ENCODE measurements at places on chromosomes 6 and 20.

- DNase-seq = no peak
Measured at GRCh38 chr6:56570413-56571359, 72.0 kb downstream of the DST start.

DNA sequence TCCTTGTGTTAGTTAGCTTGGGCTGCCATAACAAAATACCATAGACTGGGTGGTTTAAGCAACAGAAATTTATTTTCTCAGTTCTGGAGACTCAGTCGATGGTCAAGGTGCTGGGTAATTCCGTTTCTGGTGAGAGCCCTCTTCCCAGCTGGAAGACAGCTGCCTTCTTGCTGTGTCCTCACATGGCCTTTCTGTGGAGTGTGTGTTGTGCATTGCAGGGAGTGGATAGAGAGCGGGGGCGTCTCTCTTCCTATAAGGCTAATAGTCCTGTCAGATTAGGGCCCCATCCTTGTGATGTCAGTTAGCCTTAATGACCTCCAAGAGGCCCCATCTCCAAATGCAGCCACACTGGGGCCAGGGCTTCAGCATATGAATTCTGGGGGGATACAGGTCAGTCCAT lies 19.2 kb downstream of the CHMP4B start:
- no peak for DNase-seq

- DNase-seq = no peak
Measured at GRCh38 chr6:143333081-143333480, 117.4 kb downstream of the ADAT2 start.

DNA sequence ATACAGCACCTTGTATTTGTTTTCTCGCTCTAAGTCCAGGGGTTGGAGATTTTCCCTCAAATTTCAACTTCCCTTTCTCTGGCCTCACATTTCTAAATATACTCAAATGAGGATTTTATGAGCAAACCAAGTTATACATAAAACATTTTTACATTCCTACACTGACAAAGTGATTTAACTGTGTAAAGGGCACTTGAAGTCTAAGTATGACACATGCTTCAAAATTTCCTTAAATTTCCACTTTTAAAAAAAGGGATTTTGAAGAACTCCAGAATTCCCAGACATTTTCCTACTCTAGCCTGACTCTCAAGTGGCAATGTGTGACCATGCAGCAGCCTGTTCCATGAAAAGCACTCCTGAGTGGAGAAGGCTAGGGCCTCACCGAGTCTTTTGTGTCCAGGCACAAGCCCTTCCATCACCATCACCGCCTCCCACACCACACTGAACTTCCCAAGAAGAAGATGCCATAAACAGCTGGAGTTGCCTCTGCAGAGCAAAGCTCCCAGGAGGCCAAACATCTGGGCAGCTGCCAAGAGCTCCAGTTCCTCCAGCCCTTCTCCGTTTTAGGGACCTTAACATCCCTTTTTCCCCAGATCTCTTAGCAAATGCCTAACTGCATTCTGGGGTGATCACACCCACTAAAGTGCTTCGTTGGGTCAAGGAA lies 68.9 kb downstream of the NCR2 start:
- DNase-seq = no peak

- DNase-seq = no peak
Measured at GRCh38 chr6:152973916-152974315, 8.9 kb downstream of the FBXO5 start.

DNA sequence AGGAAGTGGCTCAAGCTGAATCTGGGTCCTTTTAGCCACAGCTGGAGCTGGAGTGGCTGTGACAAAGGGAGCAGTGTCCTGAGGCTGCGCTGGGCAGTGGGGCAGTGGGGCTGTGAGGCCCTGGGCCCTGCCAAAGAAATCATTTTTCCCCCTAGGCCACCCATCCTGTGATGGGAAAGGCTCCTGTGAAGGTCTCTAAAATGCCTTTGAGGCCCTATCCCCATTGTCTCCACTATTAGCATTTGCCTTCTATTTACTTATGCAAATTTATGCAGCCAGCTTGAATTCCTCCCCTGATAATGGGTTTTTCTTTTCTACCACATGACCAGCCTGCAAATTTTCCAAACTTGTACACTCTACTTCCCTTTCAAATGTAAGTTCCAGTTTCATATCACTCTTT lies 539.2 kb downstream of the MEI4 start:
- DNase-seq = no peak

GRCh38 chr20:10658051-10658823 lies 15.6 kb downstream of the JAG1 start:
- no peak for DNase-seq

DNA sequence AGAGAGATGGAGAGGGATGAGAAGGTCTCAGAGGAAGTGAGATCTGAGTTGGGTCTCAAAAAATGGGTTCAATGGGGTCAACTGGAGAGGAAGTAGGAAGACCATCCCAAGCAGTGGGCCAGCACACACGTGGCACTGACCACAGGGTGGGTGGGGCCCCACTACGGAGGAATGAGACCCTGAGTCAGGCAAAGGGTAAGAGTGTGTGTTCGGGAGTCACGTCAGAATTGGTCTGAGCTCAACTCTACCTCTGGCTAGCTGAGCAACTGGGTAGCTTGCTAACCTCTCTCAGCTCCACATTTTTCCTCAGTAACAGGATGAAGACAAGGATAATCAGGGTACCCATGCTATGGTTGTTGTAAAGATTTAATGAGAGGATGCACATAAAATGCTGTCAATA lies 79.0 kb downstream of the TRERF1 start:
- DNase-seq = no peak

DNA sequence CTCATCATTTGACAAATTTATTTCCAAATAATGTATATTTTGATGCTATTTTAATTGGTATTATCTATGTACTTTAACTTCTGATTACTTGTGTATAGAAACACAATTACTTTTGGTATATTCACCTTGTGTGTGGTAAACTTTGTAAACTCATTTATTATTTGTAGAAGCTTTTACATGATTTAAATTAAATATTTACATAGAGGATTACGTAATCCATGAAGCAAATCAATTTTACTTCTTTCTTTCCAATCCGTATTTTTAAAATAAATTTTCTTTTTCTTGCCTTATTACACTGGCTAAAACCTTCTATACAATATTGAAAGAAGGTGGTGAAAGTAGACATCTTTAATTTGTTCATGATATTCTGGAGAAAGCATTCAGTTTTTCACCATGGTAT lies 540.2 kb downstream of the MMUT start:
- no peak for DNase-seq

DNA sequence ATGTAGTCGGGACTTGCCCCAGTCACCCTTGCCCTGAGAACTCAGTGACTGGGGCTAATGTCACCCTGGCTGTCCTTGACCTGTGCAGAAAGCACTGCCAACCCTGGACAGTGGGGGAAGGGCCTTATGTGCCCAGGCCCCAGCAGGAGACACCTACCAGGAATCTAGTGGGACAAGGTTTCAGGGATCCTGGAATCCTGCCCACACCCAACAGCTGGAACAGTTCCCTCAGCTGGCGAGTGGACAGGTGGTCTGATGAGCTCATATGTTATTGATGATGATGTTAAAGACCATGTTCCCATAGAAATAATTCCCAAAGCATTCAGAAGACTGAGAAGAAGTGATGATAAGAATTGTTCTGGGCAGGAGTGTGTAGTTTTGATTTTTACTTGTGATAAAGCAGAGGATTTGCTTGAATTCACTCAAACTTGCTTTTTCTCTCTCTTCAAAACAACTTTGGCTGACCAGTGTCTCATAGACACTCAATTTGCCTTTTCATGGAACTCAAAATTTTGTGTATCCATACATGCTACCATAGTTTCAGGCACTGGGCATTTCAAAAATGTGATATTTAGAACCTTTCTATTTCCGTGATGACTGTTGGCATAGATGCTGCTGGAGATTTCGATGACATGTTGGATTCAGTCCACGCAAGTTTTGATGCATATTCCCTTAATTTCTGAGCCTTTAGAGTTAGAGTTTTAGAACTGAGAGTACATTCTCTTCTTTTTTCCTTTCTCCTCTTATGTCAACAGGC lies 79.3 kb downstream of the SLC22A3 start:
- DNase-seq = no peak

- DNase-seq = no peak
Measured at GRCh38 chr6:107707346-107708275, 116.5 kb downstream of the SCML4 start.

All from activated T-cell treated with anti-CD3 and anti-CD28 coated beads for 4 hours (primary cell).